ENCODE measurements at places on chromosomes 7 and 10. TPM values are rescaled to one million over a fixed set of nuclear protein-coding genes. Genes with fewer than 3 reads are reported as not detected.

GNGT1 gene
- not detected for total RNA-seq

GRCh38 chr7:21550821-21551531 is 8.1 kb downstream of the DNAH11 start:
- H3K27me3 ChIP-seq, result no peaks in the 10 kb centered on the region
- DNase-seq, result no peak
- no peaks in the 10 kb centered on the region for H3K4me1 ChIP-seq
- no peaks in the 10 kb centered on the region for H3K36me3 ChIP-seq

- H3K4me3 ChIP-seq, result no peak overlapping the region
- DNase-seq, result no peak
- no peak overlapping the region for H3K27ac ChIP-seq
These were observed 98.7 kb downstream of the POLL start for GRCh38 chr10:101489355-101489754.

KCNK18 gene
- not detected for total RNA-seq
